ENCODE measurements at places on chromosomes 1 and 21.

GRCh38 chr1:200038981-200039848 is 11.7 kb downstream of the NR5A2 start:
- DNase-seq: no peak

- no peak for DNase-seq
These were observed 915.9 kb downstream of the PLA2G4A start for GRCh38 chr1:187744665-187745064.

DNA sequence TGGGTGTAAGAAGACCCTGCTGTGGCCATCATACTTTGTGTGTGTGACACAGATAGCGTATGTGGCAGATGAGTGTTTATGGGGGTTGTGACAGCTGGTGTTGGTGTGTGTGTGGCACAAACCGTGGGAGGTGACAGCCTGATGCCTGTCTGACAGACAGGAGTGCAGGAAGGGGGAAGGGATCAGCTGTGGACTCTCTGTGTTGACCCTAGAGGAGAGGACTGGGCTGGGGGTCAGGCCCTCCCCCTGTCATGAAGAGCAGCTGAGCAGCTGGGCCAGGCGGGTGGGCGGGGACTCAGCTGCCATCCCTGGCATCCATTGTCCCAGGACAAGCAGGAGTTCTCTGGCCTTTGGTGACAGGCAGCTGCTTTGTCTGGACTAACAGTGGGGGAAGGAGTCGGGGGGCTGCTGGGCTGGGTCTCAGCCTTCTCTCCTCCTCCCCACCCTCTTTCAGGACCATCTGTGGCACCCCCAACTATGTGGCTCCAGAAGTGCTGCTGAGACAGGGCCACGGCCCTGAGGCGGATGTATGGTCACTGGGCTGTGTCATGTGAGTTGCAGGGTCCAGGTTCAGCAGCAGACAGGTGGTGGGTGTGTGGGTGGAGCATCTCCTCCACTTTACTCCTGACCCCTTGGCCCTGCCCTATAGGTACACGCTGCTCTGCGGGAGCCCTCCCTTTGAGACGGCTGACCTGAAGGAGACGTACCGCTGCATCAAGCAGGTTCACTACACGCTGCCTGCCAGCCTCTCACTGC is 2.3 kb downstream of the PLK3 start:
- no peak for DNase-seq

DNA sequence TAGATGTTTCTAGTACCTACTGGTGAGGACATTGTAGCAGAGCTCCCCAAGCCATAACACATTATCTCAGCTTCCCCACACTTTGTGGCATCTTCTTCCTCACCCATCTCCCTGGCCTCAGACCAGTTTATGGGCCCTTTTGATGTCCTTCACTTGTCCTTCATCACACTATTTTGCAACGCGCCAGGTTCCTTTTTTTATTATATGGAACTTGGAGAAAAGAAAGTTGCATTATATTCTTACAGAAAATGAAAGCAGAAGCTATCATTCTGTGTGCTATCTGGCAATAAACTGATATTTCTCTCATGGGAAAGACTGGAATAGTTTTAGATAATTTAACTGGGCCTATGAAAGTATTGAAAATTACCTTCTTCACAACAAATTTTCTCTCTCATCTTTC is 196.9 kb upstream of the ETV3 start:
- no peak for DNase-seq

DNA sequence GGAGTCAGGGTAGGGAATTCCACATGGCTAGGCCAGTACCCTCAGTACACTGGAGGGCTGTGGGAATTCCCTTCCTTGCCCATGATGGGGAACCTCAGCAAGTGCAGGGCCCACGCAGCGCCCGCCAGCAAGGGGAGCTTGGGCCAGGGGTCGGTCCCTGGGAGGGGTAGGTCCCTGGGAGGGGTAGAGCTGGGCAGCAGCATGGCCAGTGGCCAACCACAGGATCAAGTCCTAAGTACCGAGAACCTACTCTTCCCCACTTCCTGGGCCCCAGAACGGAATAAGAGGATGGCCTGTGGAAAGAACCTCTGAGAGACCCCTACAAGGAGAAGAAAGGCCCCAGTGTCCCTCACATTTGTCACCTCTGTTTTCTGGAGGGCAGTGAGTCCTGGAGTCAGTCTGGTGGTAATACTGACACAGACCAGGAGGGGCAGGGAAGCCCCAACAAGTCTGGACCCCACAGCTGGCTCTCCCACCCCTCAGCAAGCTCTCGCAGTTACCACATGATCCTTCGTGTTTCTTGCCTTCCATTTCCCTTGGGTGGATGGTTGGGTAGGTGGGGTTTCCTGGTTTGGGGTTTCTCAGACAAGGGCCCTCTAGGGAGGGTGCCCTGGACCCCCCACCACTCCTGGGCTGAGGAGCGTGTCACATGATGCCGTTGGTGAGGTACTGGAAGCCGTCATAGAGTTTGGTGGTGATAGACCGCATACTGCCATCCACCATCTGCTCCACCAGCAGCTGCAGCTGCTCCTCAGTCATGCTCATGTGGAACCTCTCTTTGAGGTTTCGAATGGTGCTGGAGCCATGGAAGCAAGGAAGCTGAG is 10.3 kb downstream of the ZNF687 start:
- no peak for DNase-seq

- no peak for DNase-seq
These were observed 55.4 kb downstream of the HSF2BP start for GRCh38 chr21:43603641-43604504.

GRCh38 chr21:42632336-42632751 is 21.1 kb upstream of the PDE9A start:
- no peak for DNase-seq

- no peak for DNase-seq
These were observed 6.6 kb downstream of the BMP8B start for GRCh38 chr1:39782103-39782502.

GRCh38 chr1:11461531-11462137 is 17.3 kb upstream of the DISP3 start:
- DNase-seq: no peak

GRCh38 chr1:39898648-39899603 is 2.8 kb downstream of the MYCL start:
- no peak for DNase-seq

DNA sequence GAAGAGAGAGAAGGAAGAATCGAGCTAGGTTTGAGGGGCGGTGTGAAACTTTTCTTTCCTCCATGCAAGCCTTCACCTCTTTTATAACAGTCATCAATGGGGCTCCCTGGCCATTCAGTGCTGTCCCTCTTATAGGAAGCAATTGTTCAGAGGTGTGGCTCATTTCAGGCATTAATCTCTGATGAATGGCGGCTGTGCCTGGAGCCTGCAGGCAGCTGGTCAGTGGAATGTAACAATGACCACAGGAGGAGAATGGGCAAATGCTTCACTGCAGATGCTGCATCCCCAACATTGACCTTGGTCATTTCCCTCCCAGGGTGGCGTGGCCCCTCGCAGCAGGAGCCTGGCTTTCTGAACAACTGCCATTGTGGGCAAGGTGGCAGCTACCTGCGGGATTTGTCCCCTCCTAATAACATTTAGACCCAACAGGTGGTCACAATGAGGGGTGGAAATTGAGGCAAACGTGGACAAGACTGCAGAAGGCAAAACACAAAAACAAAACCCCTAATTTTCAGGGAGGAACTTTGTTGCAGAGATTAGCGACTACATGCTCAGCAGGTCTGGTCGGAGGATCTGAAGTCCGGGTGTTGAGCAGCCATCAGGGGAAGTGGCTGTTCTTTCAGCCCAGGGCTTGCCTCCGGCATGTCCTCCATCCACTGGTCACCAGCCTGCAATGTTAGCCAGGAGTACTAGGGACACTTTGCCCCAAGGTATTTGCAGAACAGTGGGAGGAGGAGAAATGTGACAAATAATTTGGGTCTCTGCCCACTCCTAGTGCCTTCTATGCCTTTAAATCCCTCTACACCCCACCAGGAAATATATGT is 97.3 kb upstream of the PAXBP1 start:
- no peak for DNase-seq

DNA sequence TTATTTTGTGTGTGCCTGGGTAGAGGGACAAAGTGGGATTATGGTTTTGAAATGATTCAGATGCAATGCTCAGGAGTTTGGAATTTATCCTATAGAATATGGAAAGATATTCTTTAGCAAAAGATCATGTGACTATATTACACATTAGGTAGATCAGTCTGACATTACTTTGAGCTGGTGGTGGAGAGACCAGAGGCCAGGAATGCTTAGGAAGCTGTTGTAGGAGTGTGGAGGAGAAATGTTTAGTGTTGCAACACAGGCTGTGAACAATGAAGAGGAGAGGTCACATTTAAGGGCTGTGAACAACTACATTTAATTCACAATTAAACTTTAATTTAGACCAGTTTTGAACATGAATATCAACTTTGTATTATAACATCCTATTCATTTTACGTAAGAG is 45.3 kb upstream of the PODN start:
- no peak for DNase-seq

- DNase-seq: peak; percentile 75
These were observed 8.1 kb upstream of the TRAF3IP3 start for GRCh38 chr1:209747580-209748262.

DNA sequence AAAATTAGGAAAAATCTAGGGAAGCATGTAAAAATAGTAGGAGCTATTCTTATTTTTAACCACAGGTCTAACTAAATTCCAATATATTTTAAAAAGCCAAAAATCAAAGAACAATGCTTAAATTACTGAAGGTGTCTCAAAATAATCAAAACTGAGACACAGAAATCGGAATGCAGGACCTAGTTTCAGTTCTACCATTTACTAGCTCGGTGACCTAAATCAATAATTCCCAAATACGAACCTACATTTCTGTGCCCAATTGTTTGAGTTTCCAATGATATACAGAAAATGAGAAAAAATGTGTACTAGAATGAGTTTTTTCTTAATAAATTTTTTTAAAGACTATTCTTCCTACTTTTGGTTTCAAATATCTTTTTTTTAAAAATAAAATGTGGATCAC is 37.4 kb downstream of the ANKRD13C start:
- no peak for DNase-seq

Measured in stimulated activated CD8-positive, alpha-beta memory T cell treated with anti-CD3 and anti-CD28 coated beads, Interleukin-7, amount 100 ng/mL, for 24 hours (primary cell).